ENCODE measurements at places on chromosomes 6 and 20. TPM values are rescaled to one million over a fixed set of nuclear protein-coding genes. Genes with fewer than 3 reads are reported as not detected.

ARG1 gene
- not detected for total RNA-seq

AKAP12 gene
- 169 TPM for total RNA-seq

CTAGE9 gene
- total RNA-seq: not detected

SMOC2 gene
- not detected for total RNA-seq

BTN1A1 gene
- 0.03 TPM for total RNA-seq

SNPH gene
- 4.9 TPM for total RNA-seq

B3GAT2 gene
- 0.03 TPM for total RNA-seq

NT5E gene
- total RNA-seq: 44.8 TPM

MTRF1L gene
- total RNA-seq: 15.1 TPM

SS18L1 gene
- total RNA-seq: 10.5 TPM

LHFPL5 gene
- not detected for total RNA-seq

PI3 gene
- total RNA-seq: 1.8 TPM

CST5 gene
- total RNA-seq: not detected

RPS6KA2 gene
- 0.07 TPM for total RNA-seq

SULF2 gene
- 23.4 TPM for total RNA-seq

PDE10A gene
- 36.1 TPM for total RNA-seq

HEBP2 gene
- total RNA-seq: 36.2 TPM

HS3ST5 gene
- total RNA-seq: not detected
